ENCODE measurements at places on chromosomes 7 and 10.

DNA sequence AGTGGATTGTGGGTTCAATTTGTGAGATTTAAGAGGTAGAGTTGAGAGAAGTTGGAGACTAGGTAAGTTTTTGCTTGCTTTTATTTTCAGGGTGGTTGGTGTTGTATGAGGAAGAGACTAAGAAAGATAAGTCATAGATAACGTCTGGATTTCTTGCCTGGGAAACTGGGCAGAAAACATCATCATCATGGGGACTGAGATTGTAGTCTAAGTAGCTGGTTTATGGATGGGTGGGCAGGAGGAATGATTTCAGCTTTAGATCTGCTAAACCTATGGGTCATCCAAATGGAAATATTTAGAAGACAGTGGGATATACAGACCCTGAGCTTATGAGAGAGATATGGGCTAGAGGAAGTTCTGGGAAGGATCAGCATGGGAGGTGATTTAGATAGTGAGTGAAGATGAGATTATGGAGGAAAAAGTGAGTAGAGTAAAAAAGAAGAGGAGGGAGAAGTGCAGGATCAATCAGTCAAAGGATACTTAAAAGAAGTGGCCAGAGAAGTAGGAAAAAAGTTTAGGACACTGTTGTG lies 169.8 kb downstream of the WNT2 start:
- DNase-seq: no peak

- no peak for DNase-seq
These were observed 61.6 kb downstream of the MEST start for GRCh38 chr7:130553398-130554029.

DNA sequence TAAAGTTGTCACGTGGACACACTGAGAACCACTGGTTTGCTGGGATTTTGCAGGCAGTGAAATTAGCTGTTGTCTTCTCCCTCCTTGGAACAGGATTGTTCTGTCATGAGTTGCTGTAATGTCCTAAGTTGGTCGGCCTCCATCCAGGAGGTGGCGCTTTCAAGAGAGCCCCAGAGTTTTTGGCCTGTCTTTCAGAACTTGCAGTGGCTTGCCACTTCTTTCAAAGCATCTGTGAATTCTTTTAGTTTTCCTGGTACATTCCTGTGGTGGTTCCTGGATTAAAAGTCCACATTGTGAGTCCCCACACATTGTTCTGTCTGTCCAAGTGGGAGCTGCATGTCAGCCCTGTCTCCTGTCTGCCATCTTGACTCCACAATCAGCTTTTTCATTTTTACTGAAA lies 133.8 kb downstream of the PON1 start:
- DNase-seq: no peak

DNA sequence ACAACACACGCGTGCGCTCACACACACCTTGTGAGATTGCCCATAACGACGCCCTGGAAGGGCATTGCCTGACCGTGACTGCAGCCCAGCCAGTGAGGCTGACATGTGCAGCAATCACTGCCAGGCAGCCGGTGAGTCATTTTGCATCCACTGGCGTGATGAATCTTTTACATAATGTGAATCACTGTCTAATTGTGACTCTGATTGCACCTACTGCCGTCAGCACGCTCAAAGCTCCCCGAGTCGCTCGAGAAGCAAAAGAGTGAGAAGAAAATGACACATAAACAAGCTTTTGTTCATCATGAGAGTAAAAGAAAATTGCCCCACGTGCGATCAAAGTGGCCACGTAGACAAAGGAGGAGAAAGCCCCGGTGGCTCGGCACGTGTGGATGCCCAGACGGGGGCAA lies 117.4 kb upstream of the PFKP start:
- no peak for DNase-seq

DNA sequence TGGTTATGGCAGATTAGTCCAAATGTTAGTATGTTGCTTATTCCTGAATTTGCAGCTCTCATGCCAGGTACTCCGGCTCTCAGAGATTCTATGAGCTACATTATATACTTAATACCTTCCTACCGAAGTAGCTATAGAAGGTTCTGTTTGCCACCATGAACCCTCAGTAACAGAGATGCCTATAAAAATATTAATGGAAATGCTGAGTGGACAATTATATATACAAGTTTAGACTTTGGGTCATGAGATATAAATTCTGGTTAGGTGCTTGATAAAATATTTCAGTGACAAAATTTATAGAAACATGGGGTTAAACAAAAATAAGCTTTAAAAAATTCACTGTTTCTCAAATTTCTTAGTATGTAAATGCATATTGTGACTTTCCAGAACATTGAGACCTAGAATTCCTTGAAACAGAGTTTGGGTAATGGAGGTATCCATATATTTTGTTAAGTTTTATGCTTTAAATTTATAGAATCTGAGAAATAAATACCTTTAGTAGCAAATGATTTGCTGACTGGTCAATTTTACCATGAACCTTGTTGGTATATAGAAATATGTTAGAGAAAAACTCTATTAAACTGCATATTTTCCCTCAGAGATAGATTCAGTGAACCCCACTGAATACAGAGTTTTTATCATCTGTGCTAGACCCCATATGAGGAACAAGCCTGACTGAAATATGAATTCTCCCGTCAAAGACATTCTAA lies 533.5 kb downstream of the SH2D4B start:
- no peak for DNase-seq
